IPS-NIHi11 (cell line): ENCODE measurements at places on chromosomes 11 and 22.

DNA sequence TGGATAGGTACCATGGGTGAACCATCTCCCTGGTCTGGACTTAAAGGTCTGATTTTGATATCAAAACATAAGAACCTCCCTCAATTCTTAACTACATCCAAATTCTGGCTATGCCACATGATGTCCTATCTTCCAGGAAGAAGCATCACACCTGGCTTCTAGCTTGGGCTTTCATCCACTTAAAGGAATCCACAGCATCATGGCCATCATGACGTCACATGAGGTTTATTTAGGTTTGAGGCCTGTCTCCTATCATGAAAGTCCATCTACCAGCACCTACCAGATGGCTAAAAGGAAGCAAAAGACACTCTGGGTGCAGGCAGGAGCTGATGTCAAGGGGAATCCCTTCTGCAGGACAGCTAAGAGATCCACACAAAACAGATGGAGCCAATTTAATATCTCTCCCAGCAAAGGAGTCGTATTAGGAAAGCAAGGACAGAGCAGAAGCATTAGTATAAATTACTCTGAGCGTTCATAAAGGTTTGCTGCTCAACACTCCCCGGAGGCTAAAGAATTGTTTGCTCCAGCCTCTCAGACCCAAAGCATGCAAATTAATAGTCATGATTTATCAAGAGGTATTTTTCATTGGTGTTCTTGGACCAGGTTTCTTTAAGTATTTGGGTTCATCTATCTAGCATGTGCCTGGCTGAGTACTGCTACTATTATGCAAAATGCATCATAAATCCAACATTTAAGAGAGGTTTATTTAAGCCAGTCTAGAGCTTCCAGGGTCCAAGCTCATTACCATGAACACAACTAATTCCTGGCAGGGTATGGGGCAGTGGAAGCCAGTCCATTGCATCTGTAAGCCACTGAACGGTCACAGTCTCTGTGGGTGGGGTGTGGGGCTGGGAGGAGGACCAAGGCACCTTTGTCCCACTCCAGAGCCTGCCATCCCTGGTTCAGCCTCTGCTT, 47.2 kb downstream of the GALNT18 start:
- DNase-seq: no peak

DNA sequence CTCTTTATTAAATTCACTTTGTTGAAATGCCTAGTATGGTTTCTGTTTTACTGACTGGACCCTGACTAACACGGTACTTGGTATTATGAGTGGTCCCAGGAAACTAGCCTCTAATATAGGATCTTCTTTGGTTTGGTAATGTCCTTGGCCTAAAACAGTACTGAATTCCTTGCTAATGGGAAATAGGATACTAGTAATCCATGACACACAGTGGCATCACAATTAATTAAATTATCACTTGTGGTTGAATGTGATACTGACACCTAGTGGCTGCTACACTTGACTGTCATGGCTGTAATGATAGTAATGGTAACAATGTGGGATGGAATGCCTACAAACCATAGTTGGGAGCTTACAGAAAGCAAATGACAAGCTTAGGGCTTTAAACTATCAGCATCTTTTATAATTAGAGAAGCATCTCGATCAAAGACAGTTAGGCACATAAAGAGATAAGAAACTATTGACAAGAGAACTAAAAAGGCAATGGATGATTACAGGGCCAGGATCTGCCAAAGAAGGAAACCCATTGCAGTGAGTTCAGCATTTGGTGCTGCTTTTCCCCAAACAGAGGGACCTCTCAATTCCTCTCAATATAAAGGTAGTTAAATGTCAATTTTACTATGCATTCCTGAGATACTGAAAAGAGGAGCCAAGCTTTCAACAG, 8.6 kb downstream of the DNHD1 start:
- DNase-seq: peak; percentile 64

- no peak for DNase-seq
Observed at GRCh38 chr11:126109941-126110731, 47.5 kb upstream of the CDON start.

DNA sequence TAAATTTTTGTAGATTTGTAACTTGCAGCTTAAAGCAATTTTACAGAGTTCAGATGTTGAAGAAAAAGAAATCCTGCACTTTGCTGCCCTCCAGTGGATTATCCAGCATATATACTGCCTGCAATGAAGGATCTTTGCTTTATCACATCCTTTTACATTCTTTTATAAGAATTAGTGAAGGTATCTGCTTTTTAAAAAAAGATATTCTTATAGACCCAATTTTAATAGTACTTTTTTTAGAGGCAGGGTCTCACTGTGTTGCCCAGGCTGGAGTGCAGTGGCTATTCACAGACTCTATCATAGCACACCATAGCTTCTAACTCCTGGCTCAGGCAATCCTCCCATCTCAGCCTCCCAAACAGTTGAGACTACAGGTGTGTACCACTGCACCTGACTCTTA, 60.7 kb downstream of the TTC17 start:
- peak; percentile 26 for DNase-seq

- no peak for DNase-seq
Observed at GRCh38 chr11:126329644-126330211, 25.8 kb upstream of the ST3GAL4 start.

GRCh38 chr11:26063915-26064314, 268.0 kb upstream of the ANO3 start:
- DNase-seq: no peak

- no peak for DNase-seq
Observed at GRCh38 chr22:40414838-40415505, 44.6 kb downstream of the SGSM3 start.

GRCh38 chr11:59754494-59754858, 700 bp upstream of the STX3 start:
- DNase-seq: peak; percentile 29

GRCh38 chr11:124153821-124154220, 29.3 kb upstream of the OR10D3 start:
- no peak for DNase-seq

- DNase-seq: no peak
Observed at GRCh38 chr11:121452609-121453150, at the start of gene SORL1-AS1. TSS of gene SORL1-AS1 (minus strand) at chr11:121452967.

DNA sequence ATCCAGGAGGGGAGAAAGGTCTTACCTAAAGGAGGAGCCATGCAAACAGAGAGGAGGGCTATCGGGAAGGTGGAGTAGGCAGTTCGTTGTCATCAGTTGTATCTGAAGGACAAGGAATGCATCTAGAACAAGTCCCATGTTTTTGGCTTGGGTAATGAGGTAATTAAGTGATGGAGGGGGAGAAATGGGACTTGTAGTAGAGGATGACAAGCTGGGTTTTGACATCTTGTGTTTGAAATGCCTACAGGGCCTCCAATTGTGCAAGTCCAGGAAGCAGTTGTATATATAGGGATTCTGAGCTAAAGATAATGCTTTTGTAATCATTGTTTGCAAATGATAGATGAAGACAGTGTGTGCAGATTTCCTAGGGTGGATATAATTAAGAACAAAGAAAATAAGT, 622.8 kb downstream of the NTM start:
- DNase-seq: no peak

DNA sequence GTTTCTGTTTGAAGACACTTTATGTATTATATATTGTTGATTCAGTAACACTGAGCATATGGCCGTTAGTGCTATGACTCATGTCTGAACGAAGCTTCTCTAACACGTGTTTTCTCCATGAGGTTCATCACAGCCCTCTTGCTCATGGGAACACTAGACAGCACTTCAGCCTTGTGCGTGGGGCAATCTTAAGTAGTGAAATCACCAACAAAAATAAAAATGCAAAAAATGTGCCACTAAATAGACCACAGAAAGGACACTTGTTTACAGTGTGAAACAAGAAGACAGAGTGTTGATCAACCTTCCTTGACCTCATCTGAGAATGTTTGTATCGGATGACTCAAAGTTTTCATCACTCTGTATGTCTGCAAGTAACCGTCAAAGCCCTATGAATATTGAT, 94.5 kb downstream of the FDX1 start:
- DNase-seq: no peak

DNA sequence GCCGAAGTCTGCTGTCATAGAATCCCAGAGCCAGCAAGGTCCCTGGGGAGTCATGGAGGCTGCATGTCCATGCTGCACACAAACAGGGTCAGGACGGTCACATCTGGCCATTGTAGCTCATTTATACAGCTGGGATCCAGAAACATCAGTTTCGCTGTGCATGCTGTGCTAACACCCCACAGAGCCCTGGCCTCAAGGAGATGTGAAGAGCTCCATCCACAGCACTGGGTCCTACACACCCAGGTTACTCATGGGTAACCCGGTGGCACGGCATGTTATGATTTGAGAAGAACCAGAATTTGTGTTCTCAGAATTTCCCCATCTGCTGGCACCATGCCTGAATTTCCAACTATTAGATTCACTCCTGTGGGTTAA, 146.3 kb upstream of the ARHGAP20 start:
- no peak for DNase-seq
